ENCODE measurements at places on chromosomes 3 and 15. TPM values are rescaled to one million over a fixed set of nuclear protein-coding genes. Genes with fewer than 3 reads are reported as not detected.

- no peak overlapping the region for H3K4me3 ChIP-seq
- DNase-seq, result no peak
- H3K4me1 ChIP-seq, result no peaks in the 10 kb centered on the region
- no peaks in the 10 kb centered on the region for H3K36me3 ChIP-seq
- H3K27ac ChIP-seq, result no peak overlapping the region
These were observed 146.8 kb upstream of the GAP43 start for GRCh38 chr3:115476472-115476871.

DNA sequence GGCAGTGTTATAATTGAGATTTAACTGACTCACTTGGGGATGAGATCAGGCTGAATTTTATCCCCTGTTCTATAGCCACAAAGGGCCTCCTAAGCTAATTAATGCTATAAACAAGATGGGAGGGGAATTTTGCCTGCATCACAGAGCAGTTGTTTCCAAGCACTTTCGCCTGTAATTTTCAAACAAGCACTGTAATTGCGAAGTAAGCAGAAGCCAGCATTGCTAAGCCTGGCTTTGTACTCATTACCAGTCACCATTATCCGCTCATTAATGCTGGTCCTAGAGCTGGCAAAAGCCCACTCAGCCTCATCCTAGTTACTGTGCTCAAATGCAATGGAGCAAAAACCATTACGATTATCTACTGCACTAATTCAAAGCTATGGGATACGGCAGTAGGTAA is 356.6 kb upstream of the UBE2E2 start:
- H3K27me3 ChIP-seq, result no peaks in the 10 kb centered on the region
- H3K36me3 ChIP-seq, result no peaks in the 10 kb centered on the region
- no peak for DNase-seq
- H3K27ac ChIP-seq, result no peak overlapping the region

Gene GOLGA8O
- 0.69 TPM for total RNA-seq

GRCh38 chr3:131067983-131068382 is 41.3 kb downstream of the NEK11 start:
- H3K4me1 ChIP-seq, result no peaks in the 10 kb centered on the region
- no peaks in the 10 kb centered on the region for H3K27me3 ChIP-seq
- H3K27ac ChIP-seq, result no peak overlapping the region
- H3K4me3 ChIP-seq, result no peak overlapping the region

DNA sequence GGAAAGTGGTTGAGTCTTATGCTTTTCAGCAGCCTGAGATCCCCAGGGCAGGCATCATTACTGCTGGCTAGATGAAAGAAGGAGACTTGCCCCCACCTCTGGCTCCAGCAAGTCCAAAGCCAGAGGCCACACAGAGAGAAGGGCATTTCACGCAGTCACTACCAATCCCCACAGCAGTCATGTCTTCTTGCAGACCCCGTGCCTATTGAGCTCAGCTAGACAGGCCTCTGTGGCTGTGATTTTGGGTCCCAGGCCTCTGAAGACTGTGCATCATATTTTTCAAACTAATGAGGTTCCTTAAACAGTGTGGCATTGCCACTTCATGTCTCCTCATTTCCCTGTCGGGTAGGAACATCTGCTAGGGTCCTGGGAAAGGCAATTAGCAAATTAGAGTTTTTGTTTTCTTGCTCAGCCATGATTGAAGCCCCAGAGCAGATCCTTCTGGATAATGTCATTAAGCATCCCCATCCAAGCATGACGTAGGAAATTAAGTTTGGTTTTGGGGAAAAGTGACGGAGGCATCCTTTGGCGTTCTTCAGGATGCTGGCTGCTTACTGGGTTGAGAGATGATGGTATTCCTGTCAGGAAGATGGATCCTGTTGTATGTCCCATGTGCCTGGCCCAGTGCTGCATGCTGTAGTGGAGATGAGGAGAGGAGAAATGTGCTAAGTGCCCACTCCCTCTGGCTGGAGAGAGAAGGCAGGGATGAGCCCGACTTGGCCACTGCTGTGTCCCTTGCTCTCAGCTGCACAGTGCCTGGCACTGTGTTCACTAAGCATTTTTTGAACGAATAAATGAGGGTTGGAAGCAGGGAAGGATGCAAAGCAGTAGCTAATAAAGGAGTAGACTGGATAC is 7.0 kb downstream of the SPSB4 start:
- no peaks in the 10 kb centered on the region for H3K36me3 ChIP-seq
- H3K27ac ChIP-seq, result no peak overlapping the region
- no peak overlapping the region for H3K4me3 ChIP-seq
- H3K4me1 ChIP-seq, result no peaks in the 10 kb centered on the region
- no peaks in the 10 kb centered on the region for H3K27me3 ChIP-seq

GRCh38 chr15:66948294-66948693 is 117.1 kb upstream of the SMAD3 start:
- no peaks in the 10 kb centered on the region for H3K27me3 ChIP-seq
- H3K4me3 ChIP-seq, result no peak overlapping the region
- no peak for DNase-seq
- no peaks in the 10 kb centered on the region for H3K4me1 ChIP-seq
- H3K27ac ChIP-seq, result no peak overlapping the region

- no peaks in the 10 kb centered on the region for H3K4me1 ChIP-seq
- H3K27ac ChIP-seq, result no peak overlapping the region
- no peaks in the 10 kb centered on the region for H3K27me3 ChIP-seq
- no peaks in the 10 kb centered on the region for H3K36me3 ChIP-seq
These were observed 79.2 kb upstream of the ABHD17C start for GRCh38 chr15:80615783-80616391.

- peaks cover 8% of the 10 kb centered on the region for H3K27me3 ChIP-seq
- no peak overlapping the region for H3K27ac ChIP-seq
- H3K36me3 ChIP-seq, result no peaks in the 10 kb centered on the region
- DNase-seq, result no peak
- H3K4me1 ChIP-seq, result no peaks in the 10 kb centered on the region
These were observed 1.8 kb upstream of the LARP6 start for GRCh38 chr15:70855764-70856163.

DNA sequence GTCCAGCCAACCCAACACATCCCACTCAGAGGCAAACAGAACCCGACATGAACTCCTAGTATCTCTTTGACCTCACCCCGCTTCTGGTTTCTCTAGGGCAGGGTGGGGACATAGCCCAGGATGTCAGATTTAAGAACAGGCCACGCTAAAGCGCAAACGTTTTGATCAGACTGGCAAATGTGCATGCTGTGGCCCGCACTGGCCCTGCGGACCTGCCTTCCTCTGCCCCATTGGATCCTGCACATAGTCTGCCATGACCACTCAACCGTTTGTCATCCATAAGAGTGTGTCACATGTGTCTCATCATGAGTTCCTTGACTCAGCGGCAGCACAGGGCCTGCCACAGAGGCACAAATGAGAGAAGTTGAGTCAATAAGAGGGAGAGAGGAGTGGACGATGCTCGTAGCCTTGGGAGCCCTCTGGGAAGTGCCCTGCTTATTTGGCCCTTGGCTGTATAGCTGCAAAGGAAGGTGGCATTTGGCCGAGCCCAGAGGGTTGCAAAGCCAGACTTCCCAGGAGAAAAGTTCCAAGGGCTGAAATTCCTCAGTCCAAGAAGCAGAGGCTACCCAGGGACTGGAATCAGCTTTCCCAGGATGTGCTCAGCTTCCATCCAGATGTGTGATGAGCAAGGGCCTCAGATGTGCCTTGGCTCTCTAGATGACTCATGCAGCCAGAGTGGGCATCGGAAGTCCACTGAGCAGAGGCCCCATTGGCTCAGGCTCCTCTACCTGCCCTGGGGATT is 55.5 kb upstream of the SLCO2A1 start:
- H3K4me3 ChIP-seq, result no peak overlapping the region
- H3K36me3 ChIP-seq, result no peaks in the 10 kb centered on the region
- no peaks in the 10 kb centered on the region for H3K4me1 ChIP-seq
- H3K27ac ChIP-seq, result no peak overlapping the region
- DNase-seq, result no peak

Gene FAH
- 39.8 TPM for total RNA-seq

DNA sequence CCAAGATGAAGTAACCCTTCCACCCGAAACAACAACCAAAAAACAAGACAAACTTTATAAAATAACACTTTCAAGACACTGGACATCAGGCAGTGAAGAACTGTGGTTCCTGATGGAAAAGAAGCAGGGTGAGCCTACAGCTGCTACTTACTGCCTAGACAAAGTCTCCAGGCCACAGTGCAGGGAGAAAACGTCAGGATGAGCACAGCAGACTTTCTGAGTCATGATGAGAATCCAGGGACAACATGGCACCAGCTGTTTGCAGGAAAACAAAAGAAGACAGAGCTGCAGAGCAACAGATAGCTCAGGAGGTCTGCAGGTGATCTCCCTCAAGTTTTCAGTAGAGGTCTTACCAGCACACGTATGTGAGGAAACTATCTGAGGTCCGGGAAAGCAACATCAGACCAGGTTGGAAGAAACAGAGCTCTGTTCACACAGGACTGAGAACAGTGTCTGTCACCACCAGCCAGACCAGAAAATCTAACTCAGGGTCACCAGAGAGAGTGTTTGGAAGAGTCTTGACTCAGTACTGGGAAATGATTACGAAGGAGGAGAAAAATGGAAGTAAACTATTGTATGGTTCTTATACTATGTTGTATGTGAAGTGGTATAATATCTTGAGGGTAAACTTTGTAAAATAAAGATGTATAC is 108.9 kb downstream of the ANO10 start:
- no peak for DNase-seq
- H3K27ac ChIP-seq, result no peak overlapping the region
- H3K4me1 ChIP-seq, result no peaks in the 10 kb centered on the region
- H3K27me3 ChIP-seq, result no peaks in the 10 kb centered on the region
- H3K36me3 ChIP-seq, result no peaks in the 10 kb centered on the region

DNA sequence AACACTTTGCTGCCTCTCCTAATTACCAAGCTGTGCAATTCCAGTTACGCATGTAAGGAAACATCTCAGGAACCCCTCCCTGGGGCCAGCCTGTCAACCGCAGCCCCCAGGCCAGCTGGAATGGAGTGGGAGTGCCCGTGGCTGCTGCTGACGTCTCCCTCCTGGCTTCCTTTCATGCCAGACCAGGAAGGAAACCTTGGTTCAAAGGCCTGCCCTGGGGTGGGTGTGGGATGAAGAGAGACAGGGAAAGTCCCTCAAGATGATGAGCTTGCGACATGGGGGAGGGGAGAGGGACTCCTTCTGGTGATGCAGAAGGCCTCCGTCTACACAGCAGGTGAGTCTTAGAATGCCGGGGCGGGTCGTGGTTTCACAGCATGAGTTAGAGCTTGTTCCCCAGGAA is 11.4 kb upstream of the CYP11A1 start:
- no peak for DNase-seq
- H3K36me3 ChIP-seq, result no peaks in the 10 kb centered on the region
- no peaks in the 10 kb centered on the region for H3K27me3 ChIP-seq
- no peak overlapping the region for H3K4me3 ChIP-seq
- H3K27ac ChIP-seq, result no peak overlapping the region

Gene PRSS50
- not detected for total RNA-seq

Gene MRPL3
- total RNA-seq, result 60.4 TPM

Gene RAB7A
- 221 TPM for total RNA-seq

Gene ANKDD1A
- 0.32 TPM for total RNA-seq

Gene ZIC4
- total RNA-seq, result not detected

Gene TBC1D2B
- total RNA-seq, result 49.1 TPM

- H3K27ac ChIP-seq, result no peak overlapping the region
- H3K27me3 ChIP-seq, result no peaks in the 10 kb centered on the region
- DNase-seq, result no peak
- H3K36me3 ChIP-seq, result no peaks in the 10 kb centered on the region
These were observed 42.0 kb upstream of the SPTSSB start for GRCh38 chr3:161413127-161413854.

DNA sequence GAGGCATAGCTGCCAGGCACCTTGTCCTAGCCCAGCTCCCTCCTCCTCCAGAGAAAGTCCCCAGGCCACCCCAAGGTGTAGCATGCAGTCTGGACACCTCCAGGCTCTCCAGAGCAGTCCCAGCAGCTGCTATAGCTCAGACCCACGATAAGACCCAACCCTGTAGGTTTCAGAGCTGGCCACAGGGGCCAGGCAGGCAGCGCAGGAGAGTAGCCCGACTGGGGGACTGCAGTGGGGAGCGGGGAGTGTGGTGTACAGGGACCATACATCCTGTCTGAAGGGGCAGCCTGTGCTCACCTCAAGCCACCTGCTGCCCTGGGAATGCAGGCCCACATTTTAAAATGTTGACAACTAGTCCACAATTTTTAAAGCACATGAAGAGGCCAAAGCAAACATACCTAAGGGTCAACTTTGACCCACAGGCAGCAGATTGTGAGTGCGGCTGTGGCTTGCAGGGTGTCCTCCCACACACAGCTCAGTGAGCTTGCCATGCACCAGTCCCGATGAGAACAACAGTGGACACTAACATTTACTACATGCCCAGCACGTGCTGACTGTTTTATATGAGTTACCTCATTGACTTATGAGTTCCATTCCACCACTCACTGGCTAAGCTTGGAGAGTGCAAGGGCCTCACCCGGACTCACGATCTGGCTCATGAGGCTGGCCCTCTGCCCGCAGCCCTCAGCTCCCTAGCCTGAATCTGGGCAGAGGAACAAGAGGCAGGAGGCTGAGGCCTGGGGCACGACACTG is 81.4 kb downstream of the DNAJB8 start:
- no peak overlapping the region for H3K4me3 ChIP-seq
- H3K4me1 ChIP-seq, result peaks cover 16% of the 10 kb centered on the region
- H3K27ac ChIP-seq, result no peak overlapping the region
- no peak for DNase-seq
- H3K36me3 ChIP-seq, result no peaks in the 10 kb centered on the region

GRCh38 chr3:172840913-172841312 is 90.4 kb downstream of the ECT2 start:
- no peaks in the 10 kb centered on the region for H3K4me1 ChIP-seq
- DNase-seq, result no peak
- H3K27me3 ChIP-seq, result no peaks in the 10 kb centered on the region
- no peak overlapping the region for H3K4me3 ChIP-seq
- H3K27ac ChIP-seq, result no peak overlapping the region

DNA sequence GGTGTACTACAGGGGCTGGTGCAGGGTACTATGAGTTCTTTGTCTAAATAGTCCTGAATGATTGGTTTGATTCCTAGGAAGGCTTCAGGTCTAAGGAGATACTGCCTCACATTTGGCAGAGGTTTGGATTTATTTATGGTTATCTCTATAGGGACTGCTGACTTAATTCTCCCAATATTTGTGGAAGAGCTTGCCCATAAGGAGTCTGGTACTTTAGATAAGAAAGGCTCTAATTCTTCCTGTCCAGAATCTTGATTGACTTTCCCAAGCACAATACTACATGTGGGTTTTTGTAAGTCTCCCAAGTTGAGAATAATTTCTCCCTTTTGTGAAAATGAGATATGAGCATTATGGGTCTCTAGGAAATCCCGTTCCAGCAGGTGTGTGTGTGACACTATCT is 36.7 kb upstream of the AP4E1 start:
- no peaks in the 10 kb centered on the region for H3K36me3 ChIP-seq
- no peak overlapping the region for H3K4me3 ChIP-seq
- H3K4me1 ChIP-seq, result no peaks in the 10 kb centered on the region

Gene STRA6
- total RNA-seq, result not detected

- H3K4me1 ChIP-seq, result peaks cover 10% of the 10 kb centered on the region
- DNase-seq, result peak; percentile 47
- H3K27ac ChIP-seq, result peak overlapping the region; percentile 23
- H3K36me3 ChIP-seq, result no peaks in the 10 kb centered on the region
These were observed 505 bp upstream of the WNT5A start for GRCh38 chr3:55487381-55488241.

GRCh38 chr3:116445311-116445841 is at the start of gene LSAMP:
Gene LSAMP, minus strand, starts transcription at chr3:116445487.
- peak within 1 kb of the TSS; percentile 11 for H3K4me3 ChIP-seq
- no peak within 1 kb of the TSS for H3K27ac ChIP-seq
- H3K36me3 ChIP-seq, result no peaks in the 10 kb centered on the region
- H3K27me3 ChIP-seq, result no peaks in the 10 kb centered on the region
- no peaks in the 10 kb centered on the region for H3K4me1 ChIP-seq

- H3K4me3 ChIP-seq, result no peak overlapping the region
- DNase-seq, result no peak
- no peaks in the 10 kb centered on the region for H3K4me1 ChIP-seq
- H3K36me3 ChIP-seq, result no peaks in the 10 kb centered on the region
- H3K27ac ChIP-seq, result no peak overlapping the region
- H3K27me3 ChIP-seq, result no peaks in the 10 kb centered on the region
These were observed 215.0 kb upstream of the IGF1R start for GRCh38 chr15:98433346-98433745.

Gene NPAP1
- total RNA-seq, result not detected
